Nephron progenitor cell (in vitro differentiated cells): ENCODE measurements at places on chromosomes 2 and 18.

DNA sequence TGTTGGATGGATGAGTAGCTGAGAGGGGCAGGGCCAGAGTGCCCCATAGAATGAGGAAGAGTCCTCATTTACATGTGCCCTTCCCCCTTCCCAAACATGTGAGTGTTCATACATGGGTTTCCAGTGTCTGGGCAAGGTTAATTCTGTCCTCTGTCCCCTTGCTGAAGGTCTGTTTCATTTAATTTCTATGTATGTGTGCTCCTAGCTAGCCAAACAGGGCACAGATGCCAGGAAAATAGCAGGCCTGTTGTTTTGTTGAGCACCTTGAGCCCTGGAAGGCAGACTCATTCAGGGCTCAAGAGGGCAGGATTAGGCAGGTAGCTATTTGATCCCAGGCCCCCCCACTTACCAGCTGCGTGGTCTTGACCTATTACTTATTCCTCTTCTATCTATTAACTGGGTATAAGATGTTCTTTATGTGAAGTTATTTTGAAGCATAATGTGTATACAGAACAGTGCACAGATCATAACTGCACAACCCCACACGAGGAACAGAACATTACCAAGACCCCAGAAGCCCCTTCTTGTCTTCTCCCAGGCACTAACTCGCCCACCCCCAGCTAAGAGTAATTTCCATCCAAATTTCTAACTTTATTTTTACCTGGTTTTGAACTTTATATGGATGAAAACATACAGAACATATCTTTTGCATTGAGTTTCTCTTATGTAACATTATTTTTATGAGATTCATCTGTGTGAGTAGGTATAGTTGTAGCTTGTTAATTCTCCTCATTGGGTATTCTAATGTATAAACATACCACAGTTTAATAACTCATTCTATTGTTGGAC is 164.3 kb downstream of the RPIA start:
- no peak for DNase-seq

DNA sequence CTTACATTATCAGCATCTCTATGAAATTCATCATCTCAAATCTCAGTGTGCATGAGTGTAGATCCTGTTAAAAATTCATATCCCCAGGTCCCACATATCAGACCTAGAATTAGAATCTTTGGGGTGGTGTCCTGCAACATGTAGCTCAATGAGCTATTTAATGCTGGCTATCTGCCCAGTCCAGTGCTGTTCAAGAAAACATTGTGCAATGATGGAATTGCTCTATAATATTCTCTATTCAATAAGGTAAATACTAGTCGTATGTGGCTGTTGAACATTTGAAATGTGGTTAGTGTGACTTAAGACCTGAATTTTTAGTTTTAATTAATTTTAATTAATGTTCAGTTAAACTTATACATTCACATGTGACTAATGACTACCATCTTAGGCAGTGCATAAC is 127.4 kb downstream of the NOL4 start:
- DNase-seq: no peak

DNA sequence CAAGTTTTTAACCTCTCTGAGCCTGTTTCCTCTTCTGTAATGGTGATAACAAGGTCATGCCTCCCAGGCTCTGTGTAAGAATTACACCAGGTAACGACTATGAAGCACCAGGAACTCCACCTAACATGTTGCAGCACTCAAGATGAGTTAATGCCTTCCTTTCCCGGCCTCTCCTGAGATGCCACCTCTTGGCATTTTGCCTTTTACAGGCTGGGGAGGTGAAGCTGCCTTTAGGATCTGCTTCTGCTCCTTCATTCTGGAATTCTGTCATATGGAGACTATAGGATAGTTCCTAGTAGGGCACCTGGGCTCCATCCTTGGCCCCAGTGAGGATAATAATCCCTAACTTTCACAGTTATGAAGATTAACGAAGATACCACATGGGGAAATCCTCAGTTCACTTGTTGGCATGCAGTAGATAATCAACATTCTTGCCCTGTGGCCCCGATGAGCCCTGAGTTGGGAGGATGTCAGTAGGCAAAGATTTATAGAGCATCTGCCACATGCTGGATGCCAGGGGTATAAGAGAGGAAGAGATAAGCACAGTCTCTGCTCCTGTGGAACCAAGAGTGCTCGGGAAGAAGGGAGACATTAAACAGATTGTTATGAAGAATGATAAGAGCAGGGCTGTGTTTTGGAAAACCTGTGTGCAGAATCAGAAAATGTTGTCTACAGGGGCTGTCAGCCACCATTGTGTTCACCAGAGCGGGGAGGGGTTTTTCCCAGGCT is 43.9 kb upstream of the KCNF1 start:
- no peak for DNase-seq

- DNase-seq: no peak
Measured at GRCh38 chr2:55115761-55116597, 65.7 kb upstream of the RTN4 start.

GRCh38 chr2:149904352-149905175 is 317.0 kb upstream of the MMADHC start:
- peak; percentile 8 for DNase-seq

GRCh38 chr2:199282309-199282708 is 175.4 kb downstream of the SATB2 start:
- DNase-seq: no peak

DNA sequence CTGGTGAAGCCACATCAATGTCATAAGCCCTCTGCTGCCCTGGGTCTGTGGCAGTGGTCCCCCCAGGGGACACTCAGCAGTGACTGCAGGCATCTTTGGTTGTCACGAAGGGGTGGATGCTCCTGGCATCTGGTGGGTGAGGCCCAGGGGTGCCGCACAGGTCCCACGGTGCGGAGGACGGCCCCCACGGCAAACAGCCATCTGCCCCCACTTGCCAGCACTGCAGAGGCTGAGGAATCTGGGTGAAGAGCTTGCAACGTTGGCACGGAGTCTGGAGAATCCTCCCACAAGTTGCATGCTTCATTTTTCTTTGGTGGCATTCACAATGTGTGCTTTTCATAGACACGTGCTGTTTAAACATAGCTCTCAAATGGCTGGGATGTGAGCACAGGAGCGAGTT is 105.1 kb upstream of the PXDN start:
- no peak for DNase-seq

DNA sequence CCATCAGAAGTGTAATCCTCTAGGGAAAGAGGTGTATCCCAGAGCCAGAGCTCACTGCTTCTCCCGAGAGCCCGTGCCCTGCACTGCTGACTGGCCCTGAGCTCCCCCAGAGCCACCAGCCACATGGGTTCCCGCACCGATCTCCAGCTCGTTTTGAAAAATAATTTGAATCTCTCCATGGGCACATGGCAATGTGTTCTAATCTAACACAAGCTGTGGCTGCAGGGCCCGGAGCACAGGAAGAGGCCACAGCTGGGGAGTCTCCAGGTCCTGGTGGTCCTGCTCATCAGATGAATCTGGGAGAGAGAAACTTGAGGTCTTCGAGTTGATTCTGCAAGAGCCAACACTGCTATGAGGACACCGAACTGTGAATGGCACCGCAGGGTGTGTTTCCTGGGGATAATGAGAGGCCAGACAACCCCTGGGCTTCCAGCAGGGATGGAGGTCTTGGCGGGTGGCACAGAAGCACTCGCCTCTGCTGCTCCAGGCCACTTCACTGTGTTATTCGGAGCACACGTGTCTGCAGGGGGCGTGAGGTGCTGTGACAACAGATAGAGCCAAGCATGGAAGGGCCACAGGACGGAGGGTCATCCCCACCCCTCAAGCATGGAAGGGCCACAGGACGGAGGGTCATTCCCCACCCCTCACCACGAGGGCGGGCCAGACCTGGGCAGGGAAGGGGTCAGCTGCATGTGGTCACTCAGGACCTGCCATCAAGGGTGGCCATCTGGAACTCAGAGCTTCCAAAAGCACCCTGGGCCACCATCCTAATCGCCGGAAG is 196.8 kb downstream of the NDUFA10 start:
- DNase-seq: no peak

DNA sequence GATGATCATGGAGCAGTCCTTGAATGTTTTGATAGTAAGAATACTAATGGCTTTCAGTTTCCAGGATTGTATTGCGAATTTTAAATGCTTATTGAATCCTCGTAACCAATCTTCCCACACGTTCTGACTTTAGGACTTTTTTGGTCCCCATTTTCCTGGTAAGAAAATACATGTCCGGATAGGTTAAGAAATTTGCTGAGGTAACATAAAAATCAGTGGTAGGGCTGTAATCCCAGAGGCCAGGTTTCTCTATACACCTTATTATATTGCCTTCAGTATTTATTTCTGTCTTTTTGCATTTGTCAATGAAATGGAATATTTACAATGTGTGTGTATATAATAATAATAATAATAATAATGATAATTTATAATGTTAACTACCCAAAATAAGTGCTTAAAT is 603.2 kb downstream of the TMEM182 start:
- no peak for DNase-seq

DNA sequence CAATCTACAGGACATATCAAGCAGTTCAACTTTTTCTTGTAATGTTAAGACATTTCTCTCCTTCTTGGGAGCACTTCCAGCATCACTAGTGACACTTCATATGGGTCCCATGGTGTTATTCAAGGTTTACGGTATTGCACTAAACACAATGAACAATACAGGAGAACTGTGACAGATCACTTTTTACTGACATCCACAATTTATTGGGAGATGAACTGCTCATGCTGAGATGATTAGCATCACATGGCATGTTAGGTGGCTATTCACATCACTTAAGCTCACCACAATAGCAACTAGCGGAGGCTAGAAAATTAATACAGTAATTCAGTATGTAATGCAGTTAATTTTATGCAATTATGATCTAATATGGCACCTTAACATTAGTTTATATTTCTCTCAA is 264.4 kb downstream of the ERBB4 start:
- DNase-seq: no peak

GRCh38 chr2:240876475-240877251 is 8.0 kb downstream of the AGXT start:
- DNase-seq: no peak

GRCh38 chr18:55390898-55391297 is 197.1 kb downstream of the TCF4 start:
- DNase-seq: no peak

GRCh38 chr2:8277921-8278571 is 403.8 kb upstream of the ID2 start:
- no peak for DNase-seq

DNA sequence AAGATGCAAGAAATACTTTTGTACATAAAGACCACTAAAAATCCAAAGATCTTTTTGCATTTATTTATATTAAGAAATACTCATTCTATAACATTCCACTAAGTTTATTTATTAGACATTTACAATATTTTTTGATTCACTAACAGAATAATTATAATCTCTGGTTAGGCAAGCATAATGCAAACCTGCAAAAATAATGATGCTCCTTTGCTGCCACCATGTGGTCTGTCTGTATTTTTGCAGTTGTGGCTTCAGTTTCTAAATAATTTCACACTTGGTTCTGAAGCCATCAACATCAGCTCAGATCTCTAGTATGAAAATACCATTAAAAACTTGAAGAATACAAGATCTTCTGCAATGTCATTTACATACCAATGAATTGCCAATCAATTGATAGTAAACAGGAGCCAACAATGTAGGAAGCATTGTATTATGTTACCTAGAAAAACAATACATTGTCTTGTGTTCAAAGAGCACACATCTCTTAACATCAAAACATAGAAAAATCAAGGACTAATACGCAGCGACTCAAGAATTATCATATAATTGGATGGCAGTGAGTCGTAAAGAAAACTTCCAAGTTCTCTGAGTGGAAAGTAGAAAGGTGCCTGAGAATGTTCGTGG is 28.8 kb upstream of the WDR75 start:
- peak; percentile 43 for DNase-seq

- no peak for DNase-seq
Measured at GRCh38 chr2:86045541-86045940, 60.1 kb downstream of the POLR1A start.

- no peak for DNase-seq
Measured at GRCh38 chr2:29225814-29226213, 110.6 kb downstream of the CLIP4 start.

GRCh38 chr18:9711361-9712129 is 3.4 kb downstream of the RAB31 start:
- DNase-seq: no peak

GRCh38 chr2:103616891-103617290 is 855.1 kb downstream of the TMEM182 start:
- DNase-seq: no peak

DNA sequence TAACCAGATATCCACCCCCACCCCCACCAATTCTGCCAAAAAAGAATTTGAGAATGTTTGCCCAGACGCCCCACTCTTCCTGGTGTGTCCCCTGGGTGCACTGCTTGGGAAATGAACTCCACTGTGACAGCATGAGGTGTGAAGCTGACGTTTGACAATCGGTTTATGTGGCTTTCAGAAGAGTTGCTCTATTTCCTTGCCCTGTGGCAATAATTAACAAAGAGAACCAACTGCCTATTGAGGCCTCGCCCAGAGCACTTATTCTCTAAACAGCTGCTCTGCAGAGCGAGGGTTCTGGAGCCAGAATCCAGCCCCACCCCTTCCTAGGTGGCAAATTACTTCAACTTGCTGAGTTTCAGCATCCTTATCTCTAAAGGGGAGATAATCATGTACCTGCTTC is 115.8 kb upstream of the SIX3 start:
- no peak for DNase-seq

DNA sequence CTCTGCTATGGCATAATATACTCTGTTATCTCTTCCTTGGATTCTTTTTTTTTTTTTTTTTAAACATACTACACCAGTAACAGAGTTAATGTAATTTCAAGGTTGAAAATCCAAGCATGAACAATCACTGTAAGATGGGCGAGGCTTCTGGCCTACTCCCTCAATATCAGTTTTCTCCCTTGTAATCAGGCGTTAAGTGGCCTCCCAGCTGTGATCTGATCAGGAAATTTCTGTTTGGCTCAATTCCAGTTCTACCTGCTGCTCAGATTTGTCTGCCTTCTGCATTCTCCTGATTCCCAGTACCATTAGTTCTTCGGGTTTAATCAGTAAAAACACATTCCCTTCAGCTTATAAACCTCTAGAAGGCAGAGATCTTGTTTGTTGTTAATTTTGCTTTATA is 18.6 kb downstream of the PRKD3 start:
- DNase-seq: no peak

DNA sequence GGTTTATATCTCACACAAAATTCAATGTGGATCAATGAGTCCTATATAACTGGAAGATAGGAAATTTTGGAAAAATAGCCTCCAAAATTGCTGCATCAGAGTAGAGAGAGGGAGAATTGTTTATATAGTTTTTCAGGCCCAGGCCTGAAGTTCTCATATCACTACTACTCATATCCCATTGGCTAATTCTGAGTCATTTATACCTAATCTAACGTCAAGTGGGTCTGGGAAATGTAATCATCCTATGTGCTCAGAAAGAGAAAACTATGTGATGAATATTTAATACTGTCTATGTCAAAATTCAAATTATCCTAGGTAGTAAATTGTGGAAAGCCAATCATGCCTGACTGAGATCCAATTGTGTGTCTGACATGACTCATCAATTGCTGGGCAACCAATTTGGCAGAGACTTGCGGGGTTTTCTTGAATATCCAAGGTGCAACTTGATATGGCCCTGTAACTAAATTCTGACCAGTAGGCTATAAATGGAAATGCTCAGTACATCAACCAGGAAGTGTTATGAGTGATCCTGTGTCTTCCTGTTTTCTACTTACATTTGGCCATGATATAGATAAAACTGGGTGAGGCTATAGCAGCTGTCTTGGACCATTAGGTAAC is 744.4 kb downstream of the KCNJ3 start:
- no peak for DNase-seq
